ENCODE measurements at places on chromosomes 3 and 15. TPM values are rescaled to one million over a fixed set of nuclear protein-coding genes. Genes with fewer than 3 reads are reported as not detected.

MORC1 gene
- 0.10 TPM for total RNA-seq

TRPM1 gene
- total RNA-seq: not detected

VGLL3 gene
- 0.36 TPM for total RNA-seq

ZPLD1 gene
- total RNA-seq: not detected

ISLR2 gene
- total RNA-seq: 0.21 TPM

SMCO1 gene
- not detected for total RNA-seq

CEP152 gene
- 4.7 TPM for total RNA-seq

SERPINI2 gene
- total RNA-seq: not detected

ITIH3 gene
- not detected for total RNA-seq

SAMD7 gene
- total RNA-seq: not detected

- DNase-seq: no peak
Measured at GRCh38 chr3:153099131-153099530, 62.9 kb upstream of the RAP2B start.

DNA sequence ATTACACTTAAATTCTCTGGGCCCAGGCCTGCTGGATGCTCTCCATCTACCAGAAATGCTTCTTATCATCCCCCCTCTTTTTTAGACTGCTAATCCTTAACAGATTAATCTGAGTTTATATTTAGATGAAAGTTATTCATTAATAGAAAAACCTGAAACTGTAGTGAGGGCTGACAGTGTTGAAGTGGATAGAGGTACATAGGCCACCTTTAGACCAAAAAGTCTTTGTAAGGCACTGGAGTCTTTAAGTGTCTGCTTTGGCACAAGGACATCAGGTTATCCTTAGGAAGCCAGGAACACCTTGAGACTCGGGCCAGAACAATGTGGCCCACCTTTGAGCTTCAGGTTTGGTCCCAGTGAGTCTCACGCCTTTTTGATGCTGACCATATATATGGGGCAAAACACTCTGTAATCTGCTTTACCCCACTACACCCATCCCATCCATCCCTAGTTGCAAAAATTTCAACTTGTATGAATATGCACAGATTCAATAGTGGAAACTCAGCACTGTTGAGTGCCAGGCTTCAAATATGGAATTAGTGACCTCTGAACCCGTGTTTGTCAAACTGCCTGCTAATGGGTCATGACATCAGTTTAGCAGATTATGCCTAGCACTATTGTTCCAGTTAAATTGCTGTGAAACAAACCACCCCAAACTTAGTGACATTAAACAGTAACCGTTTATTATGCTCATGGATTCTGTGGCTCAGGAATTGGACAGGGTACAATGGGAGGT lies 44.0 kb downstream of the PDE8A start:
- DNase-seq: no peak

- no peak for DNase-seq
Measured at GRCh38 chr3:166291186-166291955, 454.1 kb upstream of the BCHE start.

DNA sequence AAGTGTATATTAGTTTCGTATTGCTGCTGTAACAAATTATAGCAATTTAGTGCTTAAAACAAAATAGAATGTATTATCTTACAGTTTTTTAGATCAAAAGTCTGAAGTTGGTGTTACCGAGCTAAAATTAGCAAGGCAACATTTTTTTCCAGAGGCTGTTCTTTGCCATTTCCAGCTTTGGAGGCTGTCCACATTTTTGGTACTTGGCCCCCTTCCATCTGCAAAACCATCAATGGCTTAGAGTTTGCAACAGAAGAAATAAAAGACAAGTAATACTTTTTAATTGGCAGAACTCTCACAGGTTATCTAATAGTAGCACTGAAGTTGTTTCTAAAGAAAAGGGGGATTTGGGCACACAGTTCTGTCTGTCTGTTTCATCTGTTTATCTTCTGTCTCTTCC lies 1248.5 kb downstream of the ROBO1 start:
- no peak for DNase-seq

DNA sequence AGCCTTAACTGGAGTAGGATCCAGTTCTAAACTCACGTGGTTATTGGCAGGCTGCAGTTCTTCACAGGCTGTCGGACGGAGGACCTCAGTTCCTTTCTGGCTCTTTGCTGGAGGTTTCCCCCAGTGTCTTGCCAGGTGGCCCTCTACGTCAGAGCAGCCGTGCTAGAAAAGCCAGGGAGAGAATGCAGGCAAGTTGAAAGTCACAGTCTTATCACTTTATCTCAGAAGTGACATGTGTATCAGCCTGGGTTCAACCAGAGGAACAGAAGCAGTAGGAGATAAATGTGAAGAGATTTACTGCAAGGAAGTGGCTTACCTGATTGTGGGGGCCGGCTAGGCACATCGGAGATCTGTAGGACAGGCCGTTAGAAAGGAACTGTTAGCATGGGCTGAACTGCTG lies 125.3 kb upstream of the BNIP2 start:
- DNase-seq: no peak

GRCh38 chr15:65115542-65115941 lies 542 bp upstream of the UBAP1L start:
- DNase-seq: no peak

GRCh38 chr15:64455961-64456371 lies 4.4 kb upstream of the ZNF609 start:
- no peak for DNase-seq

DNA sequence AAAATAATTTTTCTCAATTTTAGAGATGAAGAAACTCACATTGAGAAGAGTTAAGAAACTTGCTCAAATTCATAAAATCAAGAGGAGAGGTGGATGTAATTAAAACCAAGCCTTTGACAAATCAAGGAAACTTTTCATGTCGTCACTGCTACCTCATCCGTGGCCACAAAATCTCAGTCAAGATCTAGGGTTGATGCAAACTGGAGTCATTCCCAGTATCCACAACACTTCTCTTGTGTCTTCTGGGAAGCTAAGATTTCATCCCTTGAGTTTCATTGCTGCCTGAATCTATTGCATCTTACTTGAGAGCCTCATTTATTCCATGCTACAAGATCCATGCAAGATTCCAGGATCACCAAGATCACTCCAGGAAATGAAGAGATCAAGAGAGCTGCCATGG lies 5.4 kb upstream of the FBN1 start:
- no peak for DNase-seq

- DNase-seq: no peak
Measured at GRCh38 chr3:43854283-43854682, 163.5 kb downstream of the ABHD5 start.

- no peak for DNase-seq
Measured at GRCh38 chr3:173902401-173902800, 504.9 kb downstream of the NLGN1 start.

DNA sequence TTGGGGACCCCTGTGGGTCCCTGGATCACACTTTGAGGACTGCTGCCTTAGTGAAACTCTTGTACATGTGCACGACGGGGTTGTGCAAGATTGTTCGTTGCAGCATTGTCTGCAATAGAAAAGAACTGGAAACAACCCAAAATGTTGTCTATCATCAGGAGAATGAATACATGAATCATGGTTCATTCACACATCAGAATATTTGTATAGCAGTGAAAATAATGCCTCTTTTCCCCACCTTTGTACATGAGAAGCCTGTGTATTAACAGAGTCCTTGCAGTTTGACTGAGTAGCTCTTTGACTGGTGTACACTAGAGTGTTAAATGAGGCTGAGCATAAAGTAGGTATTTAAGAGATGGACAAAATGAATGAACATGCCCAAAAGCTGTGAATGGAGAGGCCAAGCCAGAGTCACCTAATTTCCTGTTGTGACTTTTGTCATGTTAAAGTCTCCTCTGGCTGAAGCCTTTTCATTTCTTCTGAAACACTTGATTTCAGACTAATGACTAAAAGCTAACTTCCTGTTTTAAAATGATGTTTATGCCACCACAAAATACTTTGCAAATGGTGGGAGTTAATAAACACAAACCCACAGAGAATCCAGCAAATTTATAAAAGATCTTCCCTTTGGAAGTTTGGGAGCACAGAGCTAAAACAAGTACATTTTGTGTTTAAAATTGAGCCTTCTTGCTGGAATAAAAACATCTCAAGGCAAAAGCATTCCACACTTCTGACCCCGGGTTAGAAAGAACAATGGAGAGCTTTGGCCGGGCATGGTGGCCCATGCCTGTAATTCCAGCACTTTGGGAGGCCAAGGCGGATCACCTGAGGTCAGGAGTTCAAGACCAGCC lies 20.6 kb upstream of the USP3 start:
- DNase-seq: no peak

GRCh38 chr15:51227940-51228732 lies 110.3 kb downstream of the CYP19A1 start:
- no peak for DNase-seq

DNA sequence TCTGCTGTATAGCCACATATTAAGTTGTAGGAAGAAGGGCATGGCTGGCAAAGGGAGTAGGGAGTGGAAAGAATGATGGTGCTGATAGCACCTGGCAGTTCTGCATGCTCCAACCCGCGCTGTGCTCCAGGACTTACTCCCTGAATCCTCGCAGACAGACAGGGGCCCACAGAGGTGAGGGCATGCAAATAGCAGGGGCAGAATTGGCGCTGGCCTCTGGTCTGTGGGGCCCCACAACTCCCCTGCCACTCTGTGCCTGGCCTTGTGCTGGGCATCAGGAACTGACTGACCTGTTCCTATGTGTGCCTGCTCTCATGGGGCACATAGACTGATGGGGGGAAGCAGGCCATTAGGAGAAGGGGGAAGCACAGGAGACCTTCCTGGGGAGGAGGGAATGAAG lies 20.9 kb downstream of the HDAC11 start:
- no peak for DNase-seq

- no peak for DNase-seq
Measured at GRCh38 chr15:25545017-25545416, 106.2 kb upstream of the UBE3A start.

DNA sequence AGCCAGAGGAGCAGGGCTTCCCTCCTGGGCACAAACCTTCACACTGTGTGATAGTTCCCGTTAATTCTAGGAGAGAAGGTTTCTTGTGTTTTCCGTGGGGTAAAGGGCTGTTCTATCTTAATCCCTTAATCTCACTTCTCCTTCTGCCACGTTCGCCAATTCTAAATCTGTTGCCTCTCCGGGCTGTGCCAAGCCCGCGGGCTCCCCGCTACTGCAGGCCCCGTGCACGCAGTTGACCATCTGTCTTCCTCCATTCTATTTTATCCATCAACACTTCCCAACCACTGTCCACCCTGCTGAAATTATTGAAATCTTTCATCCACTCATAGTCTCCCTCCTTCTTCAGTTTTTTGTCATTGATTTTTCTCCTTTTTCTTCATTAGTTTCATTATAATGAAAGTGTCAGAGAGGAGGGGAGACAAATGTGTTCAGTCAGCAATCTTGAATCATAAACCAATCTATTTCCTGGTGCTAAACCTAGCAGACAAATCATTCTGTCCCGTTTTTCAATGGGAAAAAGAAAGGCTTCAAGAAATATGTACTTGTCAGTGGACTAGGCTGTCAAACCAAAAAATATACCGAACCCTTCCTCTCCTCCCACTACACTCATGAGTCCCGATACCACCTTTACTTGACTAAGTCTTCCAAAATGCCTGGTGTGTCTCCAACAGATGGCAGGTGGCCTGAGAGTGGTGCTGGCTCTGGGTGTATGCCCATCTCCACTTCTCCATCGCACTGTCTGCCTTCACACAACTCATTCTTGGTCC lies 39.6 kb downstream of the SLCO2A1 start:
- DNase-seq: no peak

DNA sequence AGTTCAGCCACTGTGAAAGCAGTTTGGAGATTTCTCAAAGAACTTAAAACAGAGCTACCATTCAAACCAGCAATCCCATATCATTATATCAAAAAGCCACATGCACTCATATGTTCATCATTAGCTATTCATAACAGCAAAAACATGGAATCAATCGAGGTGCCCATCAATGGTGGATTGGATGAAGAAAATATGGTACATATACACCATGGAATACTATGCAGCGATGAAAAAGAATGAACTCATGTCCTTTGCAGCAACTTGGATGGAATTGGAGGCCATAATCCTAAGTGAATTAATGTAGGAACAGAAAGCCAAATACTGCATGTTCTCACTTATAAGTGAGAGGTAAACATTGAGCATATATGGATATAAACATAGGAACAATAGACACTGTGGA lies 32.1 kb downstream of the IMPG2 start:
- DNase-seq: no peak

DNA sequence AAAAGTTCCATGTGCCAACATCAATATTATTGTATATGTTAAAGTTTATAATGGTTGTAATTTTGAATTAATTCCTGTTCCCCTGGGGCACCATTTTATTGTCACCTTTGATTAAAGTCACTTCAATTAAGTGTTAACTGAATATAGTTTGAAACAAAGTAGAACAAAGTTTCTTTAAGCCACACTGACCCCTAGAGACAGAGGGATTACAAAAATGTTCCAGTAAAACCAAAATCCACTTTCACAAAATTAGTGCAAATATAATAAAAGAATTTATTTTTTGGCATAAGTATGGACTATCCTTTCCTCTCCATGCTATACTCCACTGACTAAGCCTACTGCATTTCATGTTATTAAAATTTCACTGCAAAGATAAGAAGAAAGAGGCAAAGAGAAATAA lies 123.9 kb downstream of the ZMAT3 start:
- DNase-seq: no peak

DNA sequence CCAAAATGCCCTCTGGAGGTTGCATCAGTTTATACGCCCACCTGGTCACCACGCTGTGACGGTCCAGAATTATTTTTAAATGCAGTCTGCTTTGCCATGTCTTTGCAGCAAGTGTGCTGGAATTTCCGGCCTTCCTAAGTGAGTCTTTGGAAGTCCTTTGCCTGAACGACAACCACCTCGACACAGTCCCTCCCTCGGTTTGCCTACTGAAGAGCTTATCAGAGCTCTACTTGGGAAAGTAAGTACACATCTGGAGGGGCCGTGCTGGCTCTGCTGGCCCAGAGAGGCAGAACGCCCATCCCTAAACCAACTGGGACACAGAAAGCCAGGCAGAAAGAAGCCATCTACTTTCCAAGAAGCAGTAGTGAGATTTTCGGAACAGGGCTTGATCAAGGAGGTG lies 101.8 kb downstream of the LRRK1 start:
- DNase-seq: no peak

DNA sequence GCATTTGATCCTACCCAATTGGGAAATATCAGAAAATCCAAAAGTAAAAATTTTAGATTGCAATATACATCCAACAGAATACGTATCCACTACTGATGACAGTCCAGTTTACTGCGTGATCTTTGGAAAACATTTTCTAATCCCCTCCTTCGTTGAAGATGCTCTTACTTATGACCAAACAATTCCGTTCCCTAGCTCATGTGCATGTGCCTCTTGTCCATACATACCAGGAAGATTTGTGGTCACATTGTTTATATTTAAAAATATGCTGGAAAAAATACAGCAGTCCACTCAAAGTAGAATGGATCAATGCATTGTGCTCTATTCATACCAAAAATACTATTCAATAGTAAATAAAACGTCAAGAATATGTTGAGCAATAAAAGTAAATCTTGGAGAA lies 135.3 kb downstream of the CHL1 start:
- no peak for DNase-seq

GRCh38 chr3:25427942-25428788 lies at the start of gene RARB:
TSS of gene RARB (plus strand) at chr3:25428263. CDS start at chr3:25428732, 469 bp downstream.
- DNase-seq: peak; percentile 39

GRCh38 chr15:66169023-66169422 lies 84.5 kb downstream of the MEGF11 start:
- DNase-seq: no peak
